ENCODE measurements at places on chromosomes 2 and 18.
A peak's percentile ranks its signal among the peaks of the same experiment; 100 is the strongest.

- DNase-seq = peak; percentile 3
Measured at GRCh38 chr2:82998781-82999180, 1460.3 kb downstream of the SUCLG1 start.

- DNase-seq = no peak
Measured at GRCh38 chr2:165256618-165257017, 17.4 kb downstream of the SCN2A start.

GRCh38 chr2:152623076-152623740 is 94.1 kb downstream of the PRPF40A start:
- DNase-seq = no peak

GRCh38 chr2:179031731-179032408 is 18.1 kb downstream of the CCDC141 start:
- no peak for DNase-seq

- no peak for DNase-seq
Measured at GRCh38 chr18:58054041-58054781, 10.2 kb downstream of the NEDD4L start.

GRCh38 chr2:202933958-202934357 is 21.9 kb downstream of the CARF start:
- DNase-seq = no peak

DNA sequence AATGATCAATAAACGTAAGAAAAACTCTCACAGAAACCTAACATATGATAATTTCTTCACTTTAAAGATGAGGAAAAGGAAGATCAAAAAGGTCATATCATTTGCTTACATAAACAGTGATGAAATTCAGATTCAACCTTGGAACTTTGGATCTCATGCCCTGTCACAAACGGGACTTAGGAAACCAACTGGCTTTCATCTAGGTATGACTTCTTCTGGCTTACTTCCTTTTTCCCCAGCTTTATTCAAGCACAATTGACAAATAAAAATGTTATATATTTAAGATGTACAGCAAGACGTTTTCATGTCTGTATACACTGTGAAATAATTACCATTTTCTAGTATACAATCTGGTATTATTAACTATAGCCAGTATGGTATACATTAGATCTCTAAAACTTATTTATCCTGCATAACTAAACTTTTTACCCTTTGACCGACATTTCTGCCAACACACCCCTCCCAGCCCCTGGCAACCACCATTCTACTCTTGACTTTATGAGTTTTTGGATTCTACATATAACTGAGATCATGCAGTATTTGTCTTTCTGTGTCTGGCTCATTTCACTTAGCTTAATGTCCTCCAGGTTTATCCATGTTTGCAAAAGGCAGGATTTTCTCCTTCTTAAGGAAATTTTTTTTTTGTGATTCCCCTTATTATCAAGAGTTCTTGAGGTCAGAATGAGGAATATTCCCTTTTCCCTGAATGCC is 46.0 kb upstream of the COBLL1 start:
- no peak for DNase-seq

DNA sequence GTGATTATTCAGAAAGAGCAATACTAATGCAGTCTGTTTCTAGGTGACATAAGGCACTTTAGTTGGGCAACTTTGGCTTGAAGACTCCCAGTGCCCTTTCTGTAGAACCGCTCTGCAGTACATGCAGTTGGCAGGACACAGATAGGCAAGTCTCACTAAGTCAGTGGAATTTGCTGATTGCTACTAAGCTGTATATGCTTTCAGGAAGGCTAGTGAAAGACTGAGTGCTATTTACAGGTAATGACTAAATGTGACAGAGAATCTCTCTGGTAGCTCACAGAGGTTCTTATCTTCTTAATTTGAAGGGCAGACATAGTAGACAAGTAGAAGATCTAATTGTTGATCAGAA is 243.0 kb downstream of the WDPCP start:
- DNase-seq = no peak

- DNase-seq = peak; percentile 17
Measured at GRCh38 chr2:96116879-96117533, 635 bp upstream of the ADRA2B start.

DNA sequence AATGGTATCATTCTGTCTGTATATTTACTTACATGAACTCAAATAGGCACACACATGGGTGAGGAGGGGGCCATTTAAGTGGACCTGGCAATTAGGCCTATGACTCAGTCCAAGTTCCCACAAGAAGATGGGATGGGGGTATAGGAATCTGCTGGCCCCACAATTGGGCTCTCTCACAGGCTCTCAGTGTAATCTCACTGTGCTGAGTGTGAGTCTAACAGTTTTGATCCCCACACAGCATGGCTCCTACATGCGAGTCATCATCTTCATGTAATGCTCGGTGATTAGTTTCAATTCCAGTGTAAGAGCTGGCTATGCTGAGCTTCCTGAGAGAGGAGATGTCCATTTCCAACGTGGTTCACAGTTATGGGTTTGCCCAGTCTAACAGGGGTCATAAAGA is 114.0 kb downstream of the GATA6 start:
- peak; percentile 13 for DNase-seq

DNA sequence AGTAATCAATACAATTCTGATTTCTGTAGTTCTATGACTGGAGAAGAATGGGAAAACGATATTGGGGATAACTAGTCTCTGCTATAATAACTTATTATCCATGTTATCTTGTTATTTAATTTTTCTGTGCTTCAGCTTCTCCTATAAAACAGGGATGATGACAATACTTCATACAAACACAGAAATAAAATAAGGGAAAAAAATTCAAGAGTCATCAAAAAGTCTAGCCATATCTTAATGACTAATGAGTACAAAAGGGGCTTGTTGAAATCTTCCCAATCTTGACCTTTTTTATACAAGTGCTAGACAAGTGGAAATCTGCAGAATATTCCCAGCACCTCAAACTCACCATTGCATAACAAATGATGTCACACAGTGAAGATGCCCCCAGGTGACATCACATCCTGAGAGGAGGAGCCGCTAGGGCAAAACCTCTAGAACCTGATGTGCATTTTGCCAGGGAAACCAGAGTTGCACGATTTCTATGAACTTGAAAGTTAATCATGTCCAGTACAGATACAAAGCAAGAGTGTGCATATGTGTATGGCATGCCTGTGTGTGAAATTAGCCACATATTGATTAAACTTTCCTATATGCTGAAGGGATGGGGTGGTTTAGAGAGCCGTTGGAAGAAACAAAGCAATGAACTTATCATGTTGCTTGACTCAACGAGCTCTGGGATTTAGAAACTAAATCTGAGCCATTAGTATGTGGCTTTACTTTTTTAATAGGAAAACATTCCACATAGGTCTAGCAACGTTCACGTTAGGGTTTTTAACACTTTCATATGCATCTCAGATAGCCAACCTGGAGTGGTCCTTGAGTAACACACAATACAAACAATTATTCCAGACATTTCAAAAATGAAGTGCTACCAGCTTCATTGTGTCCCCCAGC is 278.9 kb downstream of the SLC4A3 start:
- DNase-seq = no peak

DNA sequence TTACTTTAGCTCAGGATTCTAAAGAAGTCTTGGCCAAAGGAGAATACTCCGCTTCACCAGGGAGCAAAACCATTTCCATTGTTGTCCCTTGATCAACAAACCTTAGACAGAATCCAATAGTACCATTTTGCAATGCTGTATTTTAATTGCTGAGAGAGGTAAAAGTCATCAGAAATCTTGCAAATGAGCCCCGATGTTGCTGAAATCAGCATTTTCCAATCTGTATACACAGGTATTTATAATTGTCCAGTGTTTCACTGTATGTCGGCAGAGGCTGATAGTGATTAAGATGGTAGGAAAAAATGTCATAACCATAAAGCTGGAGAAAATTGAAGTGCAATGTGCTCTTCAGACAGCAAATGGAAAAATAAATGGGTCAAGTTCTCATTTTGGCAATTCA is 170.0 kb upstream of the ARL4C start:
- no peak for DNase-seq

DNA sequence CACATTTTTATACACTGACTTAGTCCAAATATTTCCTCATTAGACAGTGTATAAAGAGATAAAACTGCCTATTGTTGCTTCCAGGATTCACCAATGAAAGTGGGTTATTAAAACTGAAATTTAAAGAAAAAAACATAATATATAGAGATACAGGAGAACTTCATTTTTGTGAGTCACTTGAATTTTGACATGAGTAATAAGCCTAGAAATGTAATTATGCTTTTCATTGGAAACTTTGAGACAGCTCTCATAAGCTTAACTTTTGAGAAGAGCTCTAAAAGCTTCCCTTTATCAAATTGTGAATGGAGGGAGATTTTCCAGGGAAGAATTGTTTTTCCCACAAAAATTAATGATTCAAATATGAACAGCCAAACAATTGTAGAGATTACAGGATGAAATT is 14.1 kb downstream of the DYNC2LI1 start:
- DNase-seq = no peak

GRCh38 chr2:165725421-165725820 is 68.6 kb downstream of the GALNT3 start:
- DNase-seq = peak; percentile 56

GRCh38 chr2:235492850-235493344 is 946 bp upstream of the AGAP1 start:
- no peak for DNase-seq

DNA sequence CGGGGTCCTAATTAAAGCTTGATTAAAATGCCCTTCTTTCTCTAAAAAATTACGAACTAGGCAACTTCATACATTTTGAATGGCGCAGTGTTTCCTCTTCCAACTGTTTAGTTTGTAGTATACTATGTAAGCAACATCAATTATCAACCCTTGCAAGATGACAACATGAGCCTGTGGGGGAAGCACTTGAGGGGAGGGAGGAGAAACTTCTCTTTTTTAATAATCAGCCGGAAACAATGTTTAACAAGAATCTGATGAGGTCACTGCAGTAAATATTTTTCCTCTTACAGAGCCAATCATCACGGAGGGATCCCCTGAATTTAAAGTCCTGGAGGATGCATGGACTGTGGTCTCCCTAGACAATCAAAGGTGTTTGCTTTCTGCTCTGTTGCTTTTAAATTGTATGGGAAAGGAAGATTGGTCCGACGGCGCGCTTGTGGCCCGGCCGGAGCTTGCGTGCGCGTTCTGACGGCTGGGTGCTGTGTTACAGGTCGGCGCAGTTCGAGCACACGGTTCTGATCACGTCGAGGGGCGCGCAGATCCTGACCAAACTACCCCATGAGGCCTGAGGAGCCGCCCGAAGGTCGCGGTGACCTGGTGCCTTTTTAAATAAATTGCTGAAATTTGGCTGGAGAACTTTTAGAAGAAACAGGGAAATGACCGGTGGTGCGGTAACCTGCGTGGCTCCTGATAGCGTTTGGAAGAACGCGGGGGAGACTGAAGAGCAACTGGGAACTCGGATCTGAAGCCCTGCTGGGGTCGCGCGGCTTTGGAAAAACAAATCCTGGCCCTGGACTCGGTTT is 5.3 kb upstream of the DLX1 start:
- DNase-seq = no peak

GRCh38 chr18:46462523-46462922 is 194.5 kb downstream of the LOXHD1 start:
- no peak for DNase-seq

GRCh38 chr18:70462078-70462439 is 173.2 kb downstream of the SOCS6 start:
- no peak for DNase-seq

DNA sequence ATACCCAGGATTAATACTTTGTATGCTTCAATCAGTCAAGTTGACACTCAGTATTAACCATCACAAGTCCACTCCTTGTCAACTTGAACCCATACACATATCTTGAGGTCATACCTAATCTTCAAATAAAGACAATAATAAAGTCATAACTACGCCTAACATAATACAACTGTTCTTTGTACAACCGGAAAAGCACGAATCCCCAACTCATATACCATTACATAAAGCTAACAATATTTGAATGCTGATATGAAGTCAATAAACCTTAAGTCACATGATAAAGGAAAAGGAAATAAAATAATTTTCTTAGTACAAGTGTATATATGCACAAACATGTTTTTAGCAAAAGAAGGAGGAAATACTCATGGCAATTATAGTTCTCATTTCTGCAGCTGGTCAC is 770.6 kb upstream of the GYPC start:
- DNase-seq = no peak

GRCh38 chr2:74379851-74380789 is at the start of gene DCTN1:
TSS of gene DCTN1 (minus strand) at chr2:74380311. CDS start at chr2:74380037, 274 bp downstream.
- peak; percentile 30 for DNase-seq

GRCh38 chr2:144796936-144797335 is 277.0 kb upstream of the ZEB2 start:
- DNase-seq = no peak
